ENCODE measurements at places on chromosomes 11 and 22.

DNA sequence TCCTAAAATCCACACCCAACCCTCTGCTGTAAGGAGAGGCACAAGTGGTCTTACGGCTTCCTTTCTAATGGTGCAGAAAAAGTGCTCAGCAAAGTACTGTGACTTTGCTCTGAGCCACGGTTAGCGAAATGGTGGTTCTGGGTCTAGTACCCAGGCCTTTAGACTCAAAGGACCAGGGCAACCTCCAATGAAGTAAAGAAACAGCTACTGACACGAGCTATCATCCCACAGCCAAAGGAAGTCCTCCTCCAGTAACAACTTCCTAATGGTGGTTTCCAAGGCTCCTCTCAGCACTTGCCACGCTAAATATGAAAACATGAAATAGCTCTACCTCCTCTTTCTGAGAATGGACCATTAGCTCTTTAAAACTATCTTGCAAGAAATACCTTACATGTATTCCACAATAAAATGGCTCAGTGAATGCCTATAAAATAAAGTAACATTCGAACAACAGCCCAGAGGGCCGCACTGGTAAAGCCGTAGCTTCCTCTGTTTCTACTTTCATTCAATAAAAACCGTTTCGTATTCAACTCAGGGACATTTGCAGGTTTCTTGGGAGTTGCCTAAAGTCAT lies 122.4 kb downstream of the ETS1 start:
- no peak for DNase-seq

GRCh38 chr11:74605403-74605802 lies 13.0 kb downstream of the POLD3 start:
- no peak for DNase-seq

DNA sequence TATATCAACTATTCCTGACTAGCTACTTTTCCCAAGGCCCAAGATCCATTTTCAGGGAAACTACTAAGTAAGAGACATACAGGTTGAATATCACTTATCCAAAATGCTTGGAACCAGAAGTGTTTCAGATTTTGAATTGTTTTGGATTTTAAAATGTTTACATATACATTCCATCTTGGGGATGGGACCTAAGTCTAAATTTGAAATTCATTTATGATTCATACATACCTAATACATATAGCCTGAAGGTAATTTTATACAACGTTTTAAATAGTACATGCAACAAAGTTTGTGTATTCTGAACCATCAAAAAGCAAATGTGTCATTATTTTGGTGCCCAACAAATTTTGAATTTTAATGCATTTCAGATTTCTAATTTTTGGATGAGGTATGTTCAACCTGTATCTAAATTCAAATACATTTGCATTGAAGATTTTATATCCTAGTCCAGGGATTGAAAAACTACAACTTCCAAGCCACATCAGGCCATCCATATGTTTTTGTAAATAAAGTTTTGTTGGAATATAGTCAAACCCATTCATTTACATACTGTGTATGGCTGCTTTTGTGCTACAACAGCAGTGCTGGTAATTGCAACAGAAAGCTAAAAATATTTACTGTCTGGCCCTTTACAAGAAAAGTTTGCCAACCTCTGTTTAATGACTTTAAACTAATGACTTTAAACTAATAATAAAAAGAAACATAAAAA lies 73.3 kb downstream of the CWF19L2 start:
- DNase-seq, result no peak

DNA sequence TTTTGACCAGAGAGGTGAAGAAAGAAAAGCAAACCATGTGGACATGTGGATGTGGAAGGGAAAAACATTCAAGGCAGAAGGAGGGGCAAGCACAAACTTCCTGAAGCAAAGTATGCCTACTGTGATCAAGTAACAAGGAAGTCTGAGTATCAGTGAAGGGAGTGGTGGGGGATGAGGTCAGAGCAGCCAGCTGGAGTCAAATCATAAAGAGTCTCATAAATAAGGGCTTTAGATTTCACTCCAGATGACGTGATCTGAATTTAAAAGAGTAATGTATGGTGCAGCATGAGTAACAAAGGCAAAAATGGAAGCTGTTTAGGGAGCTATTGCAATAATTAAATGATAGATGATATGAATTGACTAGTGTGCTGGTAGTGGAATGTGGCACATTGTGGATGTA lies 665.4 kb upstream of the CCDC90B start:
- DNase-seq, result no peak

DNA sequence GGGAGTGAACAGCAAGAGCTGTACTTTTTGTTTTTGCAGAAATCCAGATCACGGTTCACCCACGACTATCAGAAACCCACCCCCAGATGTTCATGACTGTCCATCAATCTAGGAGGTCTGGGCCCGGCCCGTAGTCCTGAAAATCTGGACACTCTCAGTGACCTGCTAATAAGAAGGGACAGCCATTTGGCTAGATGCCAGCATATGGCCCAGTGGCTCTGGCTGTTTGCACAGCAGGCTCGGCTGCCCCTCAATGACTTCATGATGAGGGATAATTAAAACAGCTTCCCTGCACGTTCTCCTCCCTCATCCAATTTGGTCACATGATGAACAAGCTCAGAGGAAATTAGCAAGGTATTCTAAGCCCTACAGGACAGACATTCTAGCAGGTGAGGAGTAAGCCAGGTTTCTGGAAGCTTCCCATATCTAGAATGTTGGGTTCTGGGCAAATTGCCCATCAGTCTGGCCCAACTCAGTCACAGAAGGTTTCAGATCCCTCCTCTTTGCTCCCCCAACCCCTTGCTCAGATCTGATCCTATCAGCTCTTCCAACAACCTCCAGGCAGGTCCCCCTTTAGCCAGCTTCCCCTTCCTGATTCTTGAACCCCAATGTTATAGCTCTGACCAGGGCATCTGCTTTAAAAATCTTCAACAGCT lies 397.3 kb downstream of the SHANK2 start:
- no peak for DNase-seq

- DNase-seq, result no peak
Observed at GRCh38 chr11:41446107-41446506, 13.3 kb downstream of the LRRC4C start.

GRCh38 chr11:100841711-100842407 lies 154.8 kb downstream of the ARHGAP42 start:
- DNase-seq, result no peak

DNA sequence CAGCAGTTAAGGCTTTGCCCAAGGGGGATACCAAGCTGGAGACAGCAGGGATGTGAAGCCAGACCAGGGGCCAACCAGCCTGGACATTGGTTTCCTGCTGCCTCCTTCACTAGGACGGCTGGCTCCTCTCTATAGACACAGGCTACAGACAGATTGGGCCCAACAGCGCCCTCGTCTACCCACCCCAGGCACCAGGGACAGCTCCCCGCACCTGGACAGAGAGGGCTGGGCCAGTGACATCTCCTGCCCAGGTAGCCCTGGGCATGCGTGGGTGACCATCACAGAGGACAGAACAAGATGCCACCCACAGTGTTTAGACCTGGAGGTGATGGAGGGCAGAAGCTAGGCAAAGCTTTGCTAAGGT lies 1.2 kb downstream of the DKK3 start:
- no peak for DNase-seq

GRCh38 chr11:28770806-28771205 lies 662.6 kb downstream of the METTL15 start:
- DNase-seq, result no peak
